Activated naive CD4-positive, alpha-beta T cell (primary cell): ENCODE measurements at places on chromosomes 2 and 18.

- no peak for DNase-seq
These were observed 1855.7 kb upstream of the CELF4 start for GRCh38 chr18:39421276-39421675.

DNA sequence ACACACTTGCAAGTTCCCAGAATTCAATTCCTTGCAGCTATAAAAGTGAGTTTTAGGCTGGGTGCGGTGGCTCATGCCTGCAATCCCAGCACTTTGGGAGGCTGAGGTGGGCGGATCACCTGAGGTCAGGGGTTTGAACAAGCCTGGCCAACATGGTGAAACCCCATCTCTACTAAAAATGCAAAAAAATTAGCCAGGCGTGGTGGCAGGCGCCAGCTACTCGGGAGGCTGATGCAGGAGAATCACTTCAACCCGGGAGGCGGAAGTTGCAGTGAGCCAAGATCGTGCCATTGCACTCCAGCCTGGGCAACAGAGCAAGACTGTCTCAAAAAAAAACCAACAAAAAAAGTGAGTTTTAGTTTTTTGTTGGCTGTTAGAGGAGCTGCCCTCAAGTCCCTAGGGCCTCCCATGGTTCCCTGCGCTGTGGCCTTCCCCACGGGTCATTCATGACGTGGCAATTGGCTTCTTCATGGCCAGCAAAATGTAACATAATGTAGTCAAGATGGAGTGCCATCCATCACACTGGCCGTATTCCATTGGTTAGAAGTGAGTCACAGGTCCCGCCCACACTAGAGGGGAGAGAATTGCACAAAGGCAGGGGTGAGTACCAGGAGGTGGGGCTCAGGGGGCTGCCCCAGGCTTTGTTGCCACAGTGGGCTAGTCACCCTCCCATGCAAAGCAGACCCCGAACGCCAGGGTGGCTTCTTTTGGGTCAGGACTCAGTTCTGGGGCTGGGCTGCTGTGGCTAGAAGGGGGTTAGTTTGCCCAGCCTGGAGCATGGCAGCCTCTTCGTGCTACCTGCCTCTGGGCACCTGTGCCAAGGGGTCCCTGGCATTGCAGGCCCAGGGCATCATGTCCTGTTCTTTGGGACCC lies 37.7 kb upstream of the INHBB start:
- DNase-seq: no peak

GRCh38 chr2:42196403-42197267 lies 27.5 kb downstream of the EML4 start:
- DNase-seq: no peak

GRCh38 chr2:151826737-151827157 lies 1.5 kb downstream of the ARL5A start:
- no peak for DNase-seq

GRCh38 chr2:130756053-130756873 lies 923 bp downstream of the AMER3 start:
- no peak for DNase-seq

DNA sequence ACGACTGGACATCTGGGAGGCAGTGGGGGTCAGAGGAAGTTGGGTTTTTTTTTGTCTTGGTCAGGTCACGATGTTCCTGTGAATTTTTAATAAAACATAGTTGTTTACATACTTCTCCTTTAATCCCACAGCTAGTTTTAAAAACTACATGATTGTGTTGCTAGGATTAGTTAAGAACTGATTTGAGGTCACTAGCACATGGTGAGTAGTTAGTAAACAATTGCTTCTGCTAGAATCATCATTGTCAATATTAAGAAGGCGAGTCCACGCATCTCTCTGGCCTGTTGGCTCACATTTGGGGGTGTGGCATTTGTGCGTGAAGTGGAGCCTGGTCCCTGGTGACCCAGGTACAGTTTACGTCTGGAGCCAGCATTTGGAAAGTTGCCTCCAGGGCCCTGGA lies 59.4 kb downstream of the AGAP1 start:
- no peak for DNase-seq

GRCh38 chr18:39571511-39571910 lies 2005.9 kb upstream of the CELF4 start:
- no peak for DNase-seq

DNA sequence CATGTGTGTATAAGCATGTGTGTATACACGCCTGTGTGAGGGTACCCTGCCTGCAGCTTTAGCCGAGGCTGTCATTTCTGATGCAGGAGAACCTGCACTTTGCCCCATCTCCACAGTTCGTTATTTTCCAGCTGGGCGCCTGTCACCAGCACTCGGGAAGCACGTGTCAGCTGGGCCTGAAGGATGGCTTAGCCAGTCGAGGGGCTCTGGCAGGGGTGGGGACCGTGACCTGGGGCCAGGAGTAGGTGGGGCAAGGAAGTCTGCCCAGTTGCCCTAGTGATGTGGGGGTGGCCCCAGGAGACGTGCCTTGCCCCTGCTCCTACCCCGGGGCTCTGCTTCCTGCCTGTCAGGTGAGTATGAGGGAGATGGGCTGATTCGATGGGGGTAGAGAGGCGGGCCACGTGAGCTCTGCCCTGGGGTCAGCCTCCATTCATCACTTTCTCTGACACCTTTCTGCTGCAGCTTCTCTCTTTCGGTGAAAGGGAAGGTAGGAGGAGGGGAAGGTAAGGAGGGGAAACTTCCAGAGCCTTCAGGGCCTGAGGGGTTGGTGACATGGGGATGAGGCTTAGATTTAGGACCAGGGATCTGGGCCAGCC lies 130.6 kb upstream of the SKOR2 start:
- DNase-seq: no peak

GRCh38 chr2:77310416-77310815 lies 211.8 kb downstream of the LRRTM4 start:
- DNase-seq: no peak

DNA sequence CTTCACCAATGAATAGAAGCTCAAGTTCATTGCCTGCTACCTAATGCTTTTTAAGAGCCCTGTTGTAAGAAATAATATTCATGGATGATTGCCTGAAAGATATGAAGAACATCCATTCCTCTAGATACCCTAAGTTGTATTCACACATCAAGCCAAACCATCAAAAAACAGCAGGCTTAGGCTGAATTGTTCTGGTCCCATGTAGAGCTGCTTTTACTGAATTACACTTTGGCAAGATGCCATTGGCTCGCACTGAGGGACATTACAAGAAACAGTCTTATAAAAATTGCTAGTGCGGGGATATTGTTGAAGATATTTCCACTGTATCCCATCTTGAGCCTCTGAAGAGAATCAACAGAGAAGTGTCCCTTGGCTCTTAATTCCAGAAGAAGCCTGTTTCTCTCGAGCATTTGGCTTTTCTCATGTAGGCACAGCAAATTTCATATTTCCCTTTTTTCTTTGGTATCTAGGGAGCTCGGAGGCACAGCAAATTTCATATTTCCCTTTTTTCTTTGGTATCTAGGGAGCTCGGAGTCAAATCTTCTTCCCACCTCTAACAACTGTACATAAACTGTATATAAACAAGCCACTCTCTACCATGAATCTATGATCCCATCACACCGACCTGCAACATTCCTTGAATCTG lies 107.5 kb downstream of the COLEC12 start:
- DNase-seq: no peak

DNA sequence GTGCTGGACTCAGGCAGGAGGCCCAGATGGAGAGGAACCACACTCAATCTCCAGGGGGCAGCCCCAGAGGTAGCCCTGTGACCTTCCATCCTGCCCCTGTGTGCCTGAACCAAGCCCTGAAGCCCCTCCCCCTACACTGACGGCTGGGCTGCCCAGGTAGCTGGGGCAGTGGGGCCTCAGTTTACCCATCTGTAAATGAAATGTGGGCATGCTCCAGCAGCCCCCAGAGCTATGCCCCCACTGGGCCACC lies 15.8 kb downstream of the CROCC2 start:
- no peak for DNase-seq

DNA sequence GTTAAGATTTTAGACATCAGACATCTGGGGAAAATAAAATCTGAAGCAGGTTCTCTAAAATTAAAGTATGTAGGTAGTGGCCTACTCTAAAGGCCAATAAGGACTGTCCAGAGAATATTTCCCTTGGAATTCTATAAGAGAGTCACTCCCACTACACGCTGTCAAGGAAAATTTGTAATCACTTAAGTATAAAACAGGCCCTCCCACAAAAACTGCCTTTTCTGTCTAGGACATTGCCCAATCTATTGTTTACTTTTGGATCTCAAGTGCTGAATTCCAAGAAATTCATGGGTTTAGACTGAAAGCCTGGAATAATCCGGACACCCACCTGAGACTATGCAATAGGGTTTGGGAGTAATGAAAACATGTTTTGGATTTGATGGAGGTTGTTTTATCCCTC lies 1.7 kb upstream of the SRBD1 start:
- no peak for DNase-seq

DNA sequence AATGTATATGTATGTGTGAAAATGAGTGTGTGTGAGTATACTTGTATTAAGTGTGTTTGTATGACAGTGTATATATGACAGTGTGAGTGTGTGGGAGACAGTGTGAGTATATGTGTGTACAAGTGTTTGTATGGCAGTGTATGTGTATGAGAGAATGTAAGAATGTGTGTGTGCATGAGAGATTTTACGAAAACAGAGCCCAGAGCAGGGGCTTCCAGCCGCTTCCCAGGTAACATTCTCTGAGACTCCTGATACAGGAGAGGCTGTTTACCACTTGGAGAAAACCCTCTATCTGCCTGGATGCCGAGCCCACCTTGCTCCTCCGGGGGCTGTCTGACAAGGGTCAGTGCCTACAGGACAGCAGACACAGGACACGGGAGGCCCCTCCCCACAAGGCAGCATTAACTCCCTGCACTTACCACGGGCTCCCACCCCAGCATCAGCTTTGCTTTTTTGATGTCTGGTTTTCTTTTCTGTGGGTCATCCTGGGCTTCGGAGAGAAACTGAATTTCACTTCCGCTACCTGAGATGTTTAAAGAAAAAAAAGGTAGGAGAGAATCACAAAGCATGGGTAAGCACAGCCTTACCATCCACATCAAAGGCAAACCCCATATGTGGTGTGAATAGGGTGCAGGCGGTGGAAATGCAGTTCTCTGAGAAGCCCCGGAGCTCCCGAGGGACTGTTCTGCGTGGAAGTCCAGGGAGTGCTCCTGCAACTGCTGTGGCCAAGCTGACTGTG lies 97.6 kb downstream of the UXS1 start:
- no peak for DNase-seq

GRCh38 chr2:30947686-30948085 lies 140.4 kb upstream of the CAPN13 start:
- no peak for DNase-seq

DNA sequence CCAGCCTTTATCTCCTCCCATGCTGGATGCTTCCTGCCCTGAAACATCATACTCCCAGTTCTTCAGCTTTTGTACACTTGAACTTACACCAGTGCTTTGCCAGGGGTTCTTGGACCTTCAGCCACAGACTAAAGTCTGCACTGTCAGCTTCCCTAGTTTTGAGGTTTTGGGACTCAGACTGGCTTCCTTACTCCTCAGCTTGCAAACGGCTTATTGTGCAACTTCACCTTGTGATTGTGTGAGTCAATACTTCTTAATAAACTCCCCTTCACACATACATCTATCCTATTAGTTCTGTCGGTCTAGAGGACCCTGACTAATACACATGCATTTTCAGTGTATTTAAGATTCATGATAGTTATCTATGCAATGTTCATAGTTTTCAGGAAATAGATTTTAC lies 35.8 kb upstream of the ZNF804A start:
- DNase-seq: no peak

DNA sequence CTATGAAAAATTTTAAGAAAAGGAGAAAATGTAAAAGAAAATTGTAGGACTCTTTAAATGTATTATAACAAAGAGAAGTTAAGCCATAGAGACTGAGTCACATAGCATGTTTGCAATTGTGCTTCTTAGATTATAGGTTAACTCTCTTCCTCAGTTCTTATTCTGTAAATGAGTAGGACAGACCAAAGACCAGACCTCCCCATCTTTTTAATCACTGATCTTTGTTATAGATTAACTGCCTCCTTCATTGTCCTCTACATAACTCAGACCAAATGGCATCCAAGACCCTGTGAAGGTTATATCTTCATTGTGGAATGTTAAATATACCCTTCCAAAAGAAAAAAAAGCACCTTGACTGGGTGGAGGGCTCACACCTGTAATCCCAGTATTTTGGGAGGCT lies 316.9 kb upstream of the LRRTM4 start:
- DNase-seq: no peak

GRCh38 chr2:156456616-156457015 lies 20.4 kb downstream of the GPD2 start:
- no peak for DNase-seq

- DNase-seq: peak; percentile 38
These were observed 77.3 kb upstream of the PHLPP1 start for GRCh38 chr18:62637807-62638687.

DNA sequence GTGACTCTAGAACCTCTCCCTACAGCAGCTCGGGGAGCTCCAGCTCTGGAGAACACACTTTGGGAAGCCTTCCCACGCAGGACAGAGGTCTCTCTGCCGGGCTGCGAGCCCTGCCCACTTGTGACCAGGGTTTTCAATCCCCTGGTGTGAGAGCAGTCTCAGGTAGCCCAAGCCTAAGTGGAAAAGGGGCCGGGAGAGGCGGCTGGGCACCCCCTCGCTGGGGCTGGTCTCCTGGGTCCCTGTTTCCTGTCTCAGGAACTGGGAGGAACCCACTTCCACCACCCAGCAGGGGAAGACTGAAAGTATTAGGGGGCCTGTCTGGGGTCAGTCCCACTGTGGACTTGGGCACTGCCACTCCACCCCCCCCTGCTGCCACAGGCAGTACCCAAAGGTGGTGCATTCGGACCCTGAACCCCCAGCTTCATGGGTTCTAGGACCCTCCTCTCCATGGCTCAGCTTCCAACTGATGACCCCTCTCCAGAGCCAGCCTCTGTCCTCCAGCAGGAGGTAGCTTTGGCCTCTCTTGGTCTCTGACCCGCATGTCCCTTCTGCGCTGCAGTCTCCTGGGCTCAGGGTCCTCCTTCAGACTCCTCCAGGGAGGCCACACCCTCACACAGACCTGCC lies 70.0 kb downstream of the RRM2 start:
- DNase-seq: no peak

GRCh38 chr18:67300498-67300897 lies 216.0 kb downstream of the DSEL start:
- no peak for DNase-seq

DNA sequence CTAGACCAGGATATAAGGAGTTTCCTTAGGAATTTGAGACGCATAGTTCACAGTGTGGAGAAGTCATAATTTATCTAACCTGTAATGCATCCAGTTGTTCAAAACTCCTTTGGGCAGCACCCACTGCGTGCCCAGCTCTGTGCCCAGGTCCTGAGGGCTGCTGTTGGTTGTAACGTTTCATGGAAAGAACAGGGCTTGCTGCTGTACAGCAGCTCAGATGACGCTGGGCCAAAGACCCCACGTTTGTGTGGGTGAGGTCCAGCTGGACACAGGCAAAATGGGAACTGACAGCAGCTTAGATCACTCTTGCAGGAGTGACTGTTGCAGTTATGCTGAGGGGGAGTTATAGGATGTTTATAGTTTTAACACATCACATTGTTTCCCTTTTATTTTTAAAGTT lies 30.0 kb upstream of the HS6ST1 start:
- DNase-seq: no peak

GRCh38 chr2:118939994-118940393 lies 2.0 kb upstream of the MARCO start:
- no peak for DNase-seq
